ENCODE measurements at places on chromosomes 4 and X.
A peak's percentile ranks its signal among the peaks of the same experiment; 100 is the strongest.

- no peak for DNase-seq
Measured at GRCh38 chr4:122715221-122715620, 17.3 kb upstream of the BBS12 start.

DNA sequence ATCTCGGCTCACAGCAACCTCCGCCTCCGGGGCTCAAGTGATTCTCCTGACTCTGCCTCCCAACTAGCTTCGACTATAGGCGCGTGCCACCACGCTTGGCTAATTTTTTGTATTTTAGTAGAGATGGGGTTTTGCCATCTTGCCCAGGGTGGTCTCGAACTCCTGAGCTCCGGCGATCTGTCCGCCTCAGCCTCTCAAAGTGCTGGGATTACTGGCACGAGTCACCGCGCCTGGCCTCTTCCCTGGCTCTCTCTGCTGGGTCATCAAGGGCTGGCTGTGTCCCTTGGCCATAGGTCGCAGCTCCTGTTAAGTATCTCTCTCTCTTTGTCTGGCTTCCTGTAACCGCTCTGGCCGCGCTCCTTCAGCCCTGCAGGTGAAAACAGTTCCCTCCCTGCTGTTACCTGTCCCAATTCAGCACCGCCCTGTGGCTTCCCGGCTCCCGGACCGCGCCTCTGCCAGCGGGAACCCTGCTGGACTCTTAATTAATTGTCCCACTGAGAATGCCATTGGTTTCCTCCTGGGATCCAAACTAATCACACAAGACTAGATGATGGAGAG lies 1.3 kb upstream of the RGS12 start:
- peak; percentile 73 for DNase-seq

DNA sequence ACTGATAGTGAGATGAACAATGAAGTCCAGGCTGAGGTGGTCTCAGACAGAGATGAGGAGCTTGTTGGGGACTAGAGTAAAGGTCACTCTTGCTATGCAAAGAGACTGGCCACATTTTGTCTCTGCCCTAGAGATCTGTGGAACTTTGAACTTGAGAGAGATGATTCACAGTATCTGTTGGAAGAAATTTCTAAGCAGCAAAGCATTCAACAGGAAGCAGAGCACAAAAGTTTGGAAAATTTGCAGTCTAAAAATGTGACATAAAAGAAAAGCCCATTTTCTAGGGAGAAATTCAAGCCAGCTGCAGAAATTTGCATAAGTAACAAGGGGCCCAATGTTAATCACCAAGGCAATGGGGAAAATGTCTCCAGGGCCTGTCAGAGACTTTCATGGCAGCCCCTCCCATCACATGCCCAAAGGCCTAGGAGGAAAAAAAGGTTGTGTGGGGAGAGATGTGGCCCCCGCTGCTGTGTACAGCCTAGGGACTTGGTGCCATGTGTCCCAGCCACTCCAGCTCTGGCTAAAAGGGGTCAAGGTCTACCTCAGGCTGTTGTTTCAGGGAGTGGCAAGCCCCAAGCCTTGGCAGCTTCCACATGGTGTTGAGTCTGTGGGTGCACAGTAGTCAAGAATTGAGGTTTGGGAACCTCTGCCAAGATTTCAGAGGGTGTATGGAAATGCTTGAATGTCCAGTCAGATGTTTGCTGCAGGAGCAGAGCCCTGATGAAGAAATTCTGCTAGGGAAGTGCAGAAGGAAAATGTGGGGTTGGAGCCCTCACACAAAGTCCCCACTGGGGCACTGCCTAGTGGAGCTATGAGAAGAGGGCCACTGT lies 262.8 kb downstream of the DKK2 start:
- DNase-seq, result no peak

DNA sequence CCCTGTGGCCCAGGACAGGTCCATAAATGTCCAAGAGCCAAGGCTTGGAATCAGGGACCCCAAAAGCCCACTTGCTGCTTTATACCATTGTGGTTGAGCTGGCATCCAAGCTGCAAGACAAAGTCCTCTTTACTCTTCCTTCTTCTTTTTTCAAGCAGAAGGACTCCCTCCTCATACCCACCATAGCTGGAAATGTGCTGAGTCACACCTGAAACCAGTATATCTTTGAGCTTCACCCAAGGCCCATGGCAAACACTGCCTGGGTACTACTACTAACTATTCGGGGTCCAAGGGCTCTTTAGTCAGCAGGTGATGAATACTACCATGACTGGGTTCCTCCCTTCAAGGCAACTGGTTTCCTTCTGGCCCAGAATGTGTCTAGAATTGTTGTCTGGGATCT lies 37.3 kb upstream of the NMU start:
- no peak for DNase-seq

DNA sequence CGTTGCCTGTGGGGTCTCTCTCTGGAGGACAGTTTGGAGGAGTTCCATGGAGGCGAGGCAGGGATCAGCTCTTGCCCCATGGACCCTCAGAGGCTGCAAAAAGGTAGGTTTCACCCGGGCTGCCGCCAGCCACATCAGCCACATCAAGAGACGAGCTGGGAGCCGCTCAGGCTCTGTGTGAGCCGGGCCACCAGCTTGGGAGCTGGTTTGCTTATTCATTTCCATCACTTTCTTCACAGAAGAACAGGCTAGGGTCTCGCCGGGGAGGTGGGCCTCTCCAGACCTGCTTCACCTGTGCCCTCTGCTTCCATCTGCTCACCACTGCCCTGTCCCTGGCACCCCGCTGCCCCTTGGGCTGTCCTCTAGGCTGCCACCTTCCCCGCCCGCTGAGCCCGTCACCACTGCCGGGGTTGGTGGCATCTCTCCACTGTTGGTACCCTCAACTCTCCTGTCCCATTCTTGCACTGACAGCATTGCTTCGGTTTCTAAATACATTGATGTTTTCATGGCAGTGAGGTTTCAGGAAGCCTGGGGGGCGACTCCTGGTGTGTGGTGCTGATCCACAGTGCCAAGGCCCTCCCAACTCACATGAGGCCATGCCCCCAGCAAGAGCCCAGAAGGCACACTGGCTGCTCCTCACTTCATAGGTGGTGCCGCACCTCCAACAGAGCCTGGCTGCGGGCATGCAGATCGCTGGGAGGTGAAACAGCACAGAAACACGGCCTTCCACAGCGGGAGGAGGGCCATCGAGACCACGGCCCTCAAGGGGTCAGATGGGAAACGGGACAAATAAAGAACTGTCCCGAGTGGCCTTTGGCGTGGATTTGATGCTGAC lies 4.5 kb upstream of the TREX2 start:
- DNase-seq, result no peak

- DNase-seq, result peak; percentile 41
Measured at GRCh38 chr4:159002950-159003349, 99.9 kb upstream of the RAPGEF2 start.

- DNase-seq, result no peak
Measured at GRCh38 chrX:130020661-130021324, 38.4 kb downstream of the BCORL1 start.

All from colonic mucosa (tissue), 4 donors.